Activated naive CD8-positive, alpha-beta T cell treated with anti-CD3 and anti-CD28 coated beads, Interleukin-2, amount 50 U/mL, for 24 hours (primary cell): ENCODE measurements at places on chromosomes 5 and 9.

GRCh38 chr5:76764374-76764773 lies 48.4 kb downstream of the F2R start:
- DNase-seq = no peak

GRCh38 chr9:33332011-33332410 lies 41.7 kb downstream of the NFX1 start:
- DNase-seq = no peak

- peak; percentile 28 for DNase-seq
Observed at GRCh38 chr9:35646153-35646532, 4.6 kb downstream of the SIT1 start.

DNA sequence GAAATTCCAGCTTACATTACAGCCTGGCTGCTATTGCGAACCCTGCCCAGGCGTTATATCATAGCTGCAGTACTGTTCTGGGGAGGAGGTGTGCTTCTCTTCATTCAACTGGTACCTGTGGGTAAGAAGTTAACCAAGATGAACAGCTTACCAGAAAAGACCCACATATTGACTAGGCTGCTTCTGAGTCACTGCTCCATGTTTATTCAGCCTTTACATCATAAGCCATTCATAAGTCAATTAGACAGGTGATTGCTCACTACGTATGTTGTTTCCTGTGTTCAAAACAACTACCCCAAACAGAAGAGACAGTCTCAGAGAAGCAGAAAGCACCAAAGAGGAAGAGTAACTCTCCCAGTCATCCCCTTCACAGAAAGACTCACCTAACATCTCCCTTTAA lies 34.7 kb upstream of the SLC22A5 start:
- no peak for DNase-seq

GRCh38 chr9:78806492-78807160 lies 509.7 kb downstream of the PSAT1 start:
- DNase-seq = no peak

DNA sequence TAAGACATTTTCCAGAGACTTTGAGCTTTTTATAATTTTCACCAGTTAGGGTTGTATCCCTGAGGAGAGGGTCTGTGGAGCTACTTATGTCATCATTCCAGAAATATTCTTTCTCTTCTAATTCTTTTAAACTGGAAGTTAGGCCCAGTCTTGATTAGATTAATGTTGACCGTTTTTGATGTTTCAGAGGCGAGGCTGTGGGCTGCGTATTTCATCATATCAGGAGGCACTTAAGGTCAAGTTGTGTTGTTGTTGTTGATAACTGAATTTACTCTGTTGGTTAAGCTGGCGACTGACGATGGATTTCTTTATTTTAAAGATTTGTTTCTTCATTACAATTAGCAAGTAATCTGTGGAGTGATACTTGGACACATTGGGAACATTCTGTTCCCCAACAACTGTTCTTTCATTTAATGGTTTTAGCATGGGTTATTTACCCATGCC lies 20.1 kb downstream of the IPO11 start:
- DNase-seq = no peak

- no peak for DNase-seq
Observed at GRCh38 chr9:71911908-71912335, 483 bp downstream of the C9orf85 start.

GRCh38 chr5:54932789-54933188 lies 52.6 kb downstream of the ESM1 start:
- DNase-seq = no peak

DNA sequence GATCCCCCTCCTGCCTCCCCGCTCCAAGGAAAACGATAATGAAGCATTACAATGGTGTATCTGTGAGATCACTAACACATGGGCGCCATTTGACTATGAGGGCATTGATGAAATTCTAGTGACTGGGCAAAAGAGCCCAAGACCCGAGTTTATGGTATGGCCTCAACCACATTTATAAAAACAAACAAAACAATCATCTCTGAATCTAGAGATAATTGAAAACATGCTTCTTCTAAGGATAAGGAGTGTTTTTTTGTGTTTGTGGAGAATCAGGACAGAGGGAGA lies 100.9 kb upstream of the SEMA6A start:
- no peak for DNase-seq

DNA sequence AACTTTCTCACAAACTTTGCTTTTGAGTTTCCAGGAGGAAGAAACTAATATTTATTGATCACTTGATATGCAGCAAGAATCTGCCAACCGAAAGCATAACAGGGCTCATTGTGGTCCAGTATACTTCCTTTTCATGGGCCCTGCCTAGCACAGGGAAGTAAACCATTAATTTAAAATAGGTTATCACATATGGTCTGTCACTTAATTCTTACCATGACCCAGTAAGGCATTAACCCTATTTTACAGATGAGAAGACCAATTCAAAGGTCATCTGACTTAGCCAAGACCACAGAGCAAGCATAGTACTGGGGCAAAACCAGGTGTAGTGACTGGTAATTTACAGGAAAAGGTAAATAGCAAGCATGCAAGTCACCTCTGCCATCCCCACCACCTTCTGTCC lies 336.9 kb upstream of the DMAC1 start:
- no peak for DNase-seq

DNA sequence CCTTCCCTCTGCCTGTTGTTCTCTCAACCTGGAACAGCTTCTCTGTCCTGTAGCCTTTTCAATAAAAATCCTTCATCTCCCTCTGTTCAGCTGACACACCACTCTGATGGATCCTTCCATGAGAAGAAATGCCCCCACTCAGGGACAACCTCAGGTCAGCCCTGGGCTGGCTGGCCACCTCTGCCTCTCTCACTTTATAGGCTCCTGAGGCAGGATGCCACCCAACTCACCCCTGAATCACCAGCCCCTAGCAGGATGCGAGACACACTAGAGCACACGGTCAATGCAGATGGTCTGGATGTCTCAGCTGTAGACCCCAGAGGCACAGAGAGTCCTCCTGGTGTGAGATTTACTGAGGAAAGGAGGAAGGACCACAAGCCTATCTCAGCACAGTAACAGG lies 93.8 kb downstream of the GABBR2 start:
- no peak for DNase-seq

DNA sequence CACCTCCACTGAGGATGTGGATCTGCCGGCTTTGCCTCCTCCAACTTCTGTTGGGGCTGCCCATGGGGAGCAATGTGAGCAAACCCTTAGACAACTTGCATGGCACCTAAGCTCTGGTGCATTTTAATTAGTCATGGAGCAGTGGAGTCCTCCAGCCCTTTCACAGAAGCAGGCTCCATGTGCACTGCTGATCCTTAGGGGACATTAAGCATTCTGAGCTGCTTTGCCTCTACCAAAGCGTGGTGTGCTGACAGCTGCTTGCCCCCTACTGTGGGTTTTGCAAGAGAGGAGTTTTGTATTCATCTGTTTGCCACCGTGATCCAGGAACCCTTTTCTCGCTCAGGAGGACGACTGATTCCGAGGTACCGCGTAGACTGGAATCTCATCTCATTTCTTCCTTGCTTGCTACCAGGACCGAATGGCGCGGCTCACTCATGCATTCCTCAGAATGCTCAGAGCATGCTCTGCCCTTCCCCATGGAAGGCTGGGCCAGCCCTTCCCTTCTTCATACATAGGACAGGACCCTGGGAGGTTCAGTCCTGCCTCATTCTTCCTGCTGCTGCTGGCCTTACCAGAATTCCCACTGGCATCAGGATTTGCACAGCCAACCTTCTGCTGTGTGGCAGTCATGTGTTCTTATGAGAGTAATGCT lies 432.5 kb downstream of the GADD45G start:
- DNase-seq = no peak

DNA sequence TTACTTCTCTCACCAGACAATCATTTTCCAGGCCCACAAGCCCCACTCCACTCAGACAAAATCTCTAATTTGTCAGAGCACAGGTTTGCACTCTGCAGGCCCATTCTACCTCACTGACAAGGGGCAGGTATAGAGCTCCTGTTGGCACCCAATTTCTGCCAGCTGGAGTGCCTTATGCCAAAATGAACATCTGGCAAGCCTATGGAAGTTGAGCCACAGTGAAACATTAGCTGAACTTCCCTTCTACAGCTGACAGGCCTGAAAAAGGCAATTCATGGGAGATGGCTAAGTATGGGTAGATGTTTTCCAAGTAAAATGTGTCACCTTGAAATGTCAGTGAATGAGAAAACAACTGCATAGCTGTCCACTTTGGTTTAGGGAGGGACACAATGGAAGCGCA lies 87.0 kb downstream of the SPOCK1 start:
- no peak for DNase-seq

DNA sequence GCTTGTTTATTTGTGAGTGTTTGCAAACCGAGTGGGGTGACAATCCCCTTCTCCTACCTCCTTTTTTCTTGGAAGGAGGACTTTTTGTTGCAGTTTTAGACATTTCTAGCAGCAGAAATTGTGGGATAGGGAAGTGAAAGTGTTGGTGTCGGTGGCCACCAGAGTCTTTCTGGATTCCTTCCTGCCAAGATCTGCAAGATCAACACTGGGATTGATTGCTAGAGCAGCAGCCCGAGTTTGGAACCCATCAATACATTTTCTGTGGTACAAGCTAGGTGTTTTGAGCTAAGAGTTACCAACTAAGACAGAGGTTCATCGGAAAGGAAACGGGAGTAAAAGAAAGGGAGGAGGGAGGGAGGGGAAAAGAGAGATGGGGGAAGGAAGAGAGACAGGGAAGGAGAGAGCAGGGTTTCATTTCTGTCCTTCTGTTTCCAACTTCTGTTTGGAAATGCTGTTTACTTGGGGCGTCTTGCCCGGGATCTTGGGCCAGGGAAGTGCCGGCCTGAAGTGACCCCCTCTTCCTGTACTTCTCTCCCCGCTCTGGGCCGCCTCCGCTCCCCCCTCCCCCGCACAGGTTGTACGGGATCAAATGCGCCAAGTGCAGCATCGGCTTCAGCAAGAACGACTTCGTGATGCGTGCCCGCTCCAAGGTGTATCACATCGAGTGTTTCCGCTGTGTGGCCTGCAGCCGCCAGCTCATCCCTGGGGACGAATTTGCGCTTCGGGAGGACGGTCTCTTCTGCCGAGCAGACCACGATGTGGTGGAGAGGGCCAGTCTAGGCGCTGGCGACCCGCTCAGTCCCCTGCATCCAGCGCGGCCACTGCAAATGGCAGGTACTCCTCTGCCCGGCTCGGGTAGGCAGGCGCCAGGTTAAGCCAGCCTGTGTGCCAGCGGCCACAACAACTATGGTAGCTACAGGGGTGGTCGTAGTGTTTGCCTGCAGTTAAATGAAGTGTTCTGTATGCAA lies 4.0 kb downstream of the ISL1 start:
- no peak for DNase-seq

DNA sequence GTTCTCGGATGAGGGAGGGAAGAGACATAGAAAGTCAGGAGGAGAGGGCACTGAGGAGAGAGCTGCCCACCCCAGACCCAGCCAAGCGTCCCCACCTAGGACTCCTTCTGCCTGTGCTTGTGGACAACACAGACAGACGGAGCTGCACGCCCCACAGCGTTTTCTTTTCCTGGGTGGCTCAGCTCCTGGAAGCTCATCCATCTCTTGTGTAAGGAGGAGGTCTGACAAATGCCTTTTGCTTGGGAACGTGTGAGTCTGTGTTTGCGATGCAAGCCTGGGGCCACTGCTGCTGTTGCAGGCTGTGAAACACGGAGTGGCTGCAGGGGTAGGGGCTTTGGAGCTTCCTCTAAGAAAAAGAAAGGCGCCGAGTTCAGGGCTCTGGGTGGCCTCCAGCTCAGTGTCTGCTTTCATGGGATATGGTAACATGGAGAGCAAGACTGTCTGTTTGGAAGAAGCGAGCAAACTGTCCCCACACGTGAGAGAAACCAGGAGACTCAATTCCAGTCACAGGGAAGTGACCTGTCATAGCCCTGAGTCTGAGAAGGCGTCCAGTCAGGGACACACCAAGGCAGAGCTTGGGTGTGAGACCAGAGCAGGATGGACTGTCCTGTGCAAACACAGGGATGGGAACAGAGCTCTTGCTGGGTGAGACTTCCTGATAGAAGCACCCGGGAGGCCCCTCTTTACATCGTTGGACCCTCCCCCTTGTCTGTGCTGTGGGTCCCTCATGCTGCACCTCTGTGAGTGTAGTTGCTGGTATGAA lies 42.7 kb downstream of the GADD45G start:
- DNase-seq = no peak

DNA sequence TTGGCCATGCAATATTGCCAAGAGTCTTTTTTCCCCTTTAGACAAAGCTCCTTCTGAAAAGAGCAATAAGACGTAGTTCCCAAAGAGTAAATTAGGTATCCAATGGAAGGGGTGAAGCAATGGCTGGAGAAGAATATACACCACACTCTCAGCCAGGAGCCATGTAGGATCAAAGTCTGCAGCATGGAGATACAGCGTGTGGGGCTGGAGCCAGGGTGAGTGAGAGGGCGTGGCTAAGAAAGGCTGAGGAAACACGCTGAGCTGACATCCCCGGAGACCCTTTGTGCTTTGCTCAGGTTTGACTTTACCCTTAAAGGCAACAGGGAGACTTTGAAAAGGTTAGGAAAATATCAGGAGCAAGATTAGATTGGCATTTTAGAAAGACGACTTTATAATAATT lies 87.1 kb upstream of the ELL2 start:
- DNase-seq = no peak

GRCh38 chr5:103512500-103512899 lies 50.1 kb downstream of the NUDT12 start:
- no peak for DNase-seq

GRCh38 chr9:111957856-111958631 lies 61.4 kb downstream of the UGCG start:
- DNase-seq = peak; percentile 16

- no peak for DNase-seq
Observed at GRCh38 chr5:63596254-63596653, 366.0 kb downstream of the HTR1A start.

GRCh38 chr5:56910210-56910965 lies 992 bp downstream of the SETD9 start:
- DNase-seq = peak; percentile 53

DNA sequence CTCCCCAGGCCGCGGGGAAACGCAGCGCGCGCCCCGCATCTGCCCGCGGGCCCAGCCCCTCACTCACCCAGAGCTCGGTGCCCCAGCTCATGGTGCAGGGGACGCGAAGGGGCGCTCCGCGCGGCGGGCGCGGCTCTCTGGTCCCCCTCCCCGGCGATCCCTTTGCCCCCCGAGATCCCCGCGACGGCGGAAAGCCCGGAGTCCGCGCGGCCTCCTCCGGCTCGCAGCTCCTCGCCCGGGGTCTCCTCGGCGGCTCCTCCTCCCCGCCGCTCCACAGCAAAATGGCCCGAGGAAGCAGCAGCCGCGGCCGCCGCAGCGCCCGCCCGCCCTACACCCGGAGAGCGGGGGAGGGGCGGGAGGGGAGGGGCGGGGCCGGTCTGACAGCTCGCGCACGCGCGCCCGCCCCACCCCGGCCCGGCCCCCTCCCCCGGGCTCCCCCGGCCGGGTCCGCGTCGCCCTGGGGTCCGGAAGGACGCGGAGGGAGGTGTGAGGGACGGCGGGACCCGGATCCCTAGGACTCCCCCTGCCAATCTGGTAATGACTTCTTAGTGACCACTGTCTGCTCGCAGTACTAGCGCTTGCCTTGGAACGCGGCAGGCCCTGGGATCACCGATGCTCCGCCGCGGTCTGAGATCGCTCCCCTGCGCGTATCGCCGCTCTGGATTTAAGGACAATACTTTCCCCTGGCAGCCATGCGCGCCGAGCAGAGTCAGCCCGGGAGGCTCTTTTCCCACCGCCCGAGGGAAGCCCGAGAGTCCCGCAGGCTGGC lies at the start of gene FNBP1:
Gene FNBP1, minus strand, starts transcription at position 305 of the 769 bp plus-strand sequence. Its CDS starts 214 bp downstream, at position 91.
- peak; percentile 84 for DNase-seq
